ENCODE measurements at places on chromosomes 12 and 14. TPM values are rescaled to one million over a fixed set of nuclear protein-coding genes. Genes with fewer than 3 reads are reported as not detected.
A peak's percentile ranks its signal among the peaks of the same experiment; 100 is the strongest.

DNA sequence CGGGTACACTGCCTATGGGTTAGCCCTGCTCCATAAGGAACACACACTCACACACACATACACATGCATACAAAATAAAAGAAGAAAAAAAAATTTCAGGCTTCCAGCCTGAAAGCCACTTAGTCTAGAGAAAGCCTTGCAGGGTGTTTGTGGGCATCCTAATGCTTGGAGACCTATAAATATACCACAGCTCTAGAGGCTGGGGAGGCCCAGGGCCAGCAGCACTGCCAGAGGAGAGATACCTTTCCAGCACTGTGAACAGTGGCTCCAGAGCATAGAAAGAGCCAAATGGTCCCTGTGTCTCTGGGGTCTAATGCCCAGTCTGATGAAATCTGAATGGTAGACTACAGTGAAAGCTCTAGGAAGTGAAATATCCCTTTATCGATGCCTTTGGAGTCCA is 12.9 kb downstream of the FAM161B start:
- no peak overlapping the region for H3K27ac ChIP-seq
- H3K27me3 ChIP-seq: no peaks in the 10 kb centered on the region
- no peak overlapping the region for H3K4me3 ChIP-seq
- H3K36me3 ChIP-seq: peaks cover 12% of the 10 kb centered on the region

GRCh38 chr12:11861155-11861863 is 209.4 kb upstream of the BCL2L14 start:
- no peak overlapping the region for H3K27ac ChIP-seq
- no peaks in the 10 kb centered on the region for H3K27me3 ChIP-seq
- peaks cover 3% of the 10 kb centered on the region for H3K4me1 ChIP-seq
- DNase-seq: no peak

DNA sequence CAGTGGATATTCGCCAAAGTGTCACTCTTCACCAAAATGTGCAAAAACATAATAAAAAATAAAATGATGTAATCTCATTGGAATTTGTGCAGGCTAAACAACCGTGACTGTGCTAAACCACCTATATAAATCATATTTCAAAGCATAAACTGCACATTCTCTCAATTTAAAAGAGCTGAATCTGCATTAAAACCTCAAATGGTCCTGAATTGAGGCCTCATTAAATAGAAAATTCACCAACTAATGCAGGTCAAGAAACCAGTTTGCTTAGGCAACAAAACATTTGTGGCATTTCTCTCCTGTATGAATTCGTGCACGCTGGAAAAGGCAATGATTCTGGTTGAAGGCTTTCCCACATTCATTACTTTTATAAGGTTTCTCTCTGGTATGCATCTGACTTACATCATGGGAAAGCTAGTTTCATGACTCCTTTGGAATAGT is 80.1 kb upstream of the IFNG-AS1 start:
- H3K27me3 ChIP-seq: peaks cover 2% of the 10 kb centered on the region
- H3K36me3 ChIP-seq: no peaks in the 10 kb centered on the region
- H3K4me3 ChIP-seq: no peak overlapping the region
- H3K27ac ChIP-seq: no peak overlapping the region
- no peak for DNase-seq

GRCh38 chr12:51593021-51593420 is 2.0 kb downstream of the SCN8A start:
- H3K27me3 ChIP-seq: peaks cover 53% of the 10 kb centered on the region
- no peaks in the 10 kb centered on the region for H3K36me3 ChIP-seq
- H3K27ac ChIP-seq: no peak overlapping the region
- no peak for DNase-seq
- H3K4me3 ChIP-seq: no peak overlapping the region

GRCh38 chr14:104041430-104042104 is 43.9 kb upstream of the ASPG start:
- DNase-seq: no peak
- H3K4me3 ChIP-seq: no peak overlapping the region
- H3K27me3 ChIP-seq: peaks cover 16% of the 10 kb centered on the region
- no peaks in the 10 kb centered on the region for H3K4me1 ChIP-seq
- H3K27ac ChIP-seq: no peak overlapping the region

DNA sequence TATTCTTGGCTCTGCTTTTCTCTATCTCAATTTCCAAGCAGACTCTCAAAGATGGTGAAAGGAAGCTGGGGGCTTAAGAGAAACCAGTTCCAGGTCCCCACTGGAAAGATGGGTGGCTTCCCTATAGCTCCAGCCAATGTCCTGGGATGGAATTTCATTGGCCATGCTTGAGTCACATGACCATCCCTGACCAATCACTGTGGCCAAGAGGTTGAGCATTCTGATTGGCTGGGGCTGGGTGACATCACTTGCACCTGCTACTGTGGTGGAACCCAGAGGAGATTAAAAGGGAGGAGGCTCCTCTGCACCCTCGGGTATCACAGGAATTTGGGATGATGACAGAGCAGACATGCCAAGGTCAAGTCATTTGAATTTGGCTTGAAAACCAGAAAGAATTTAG is 436.5 kb downstream of the TMEM132D start:
- H3K27me3 ChIP-seq: no peaks in the 10 kb centered on the region
- no peak for DNase-seq
- H3K4me3 ChIP-seq: no peak overlapping the region
- H3K36me3 ChIP-seq: no peaks in the 10 kb centered on the region

- no peaks in the 10 kb centered on the region for H3K36me3 ChIP-seq
- no peak overlapping the region for H3K4me3 ChIP-seq
- peaks cover 9% of the 10 kb centered on the region for H3K4me1 ChIP-seq
- no peaks in the 10 kb centered on the region for H3K27me3 ChIP-seq
Observed at GRCh38 chr12:57450057-57450456, 5.0 kb upstream of the INHBE start.

GRCh38 chr12:117580015-117580717 is 218.7 kb upstream of the NOS1 start:
- no peaks in the 10 kb centered on the region for H3K4me1 ChIP-seq
- no peak overlapping the region for H3K27ac ChIP-seq
- no peaks in the 10 kb centered on the region for H3K36me3 ChIP-seq
- no peak overlapping the region for H3K4me3 ChIP-seq
- DNase-seq: no peak

DNA sequence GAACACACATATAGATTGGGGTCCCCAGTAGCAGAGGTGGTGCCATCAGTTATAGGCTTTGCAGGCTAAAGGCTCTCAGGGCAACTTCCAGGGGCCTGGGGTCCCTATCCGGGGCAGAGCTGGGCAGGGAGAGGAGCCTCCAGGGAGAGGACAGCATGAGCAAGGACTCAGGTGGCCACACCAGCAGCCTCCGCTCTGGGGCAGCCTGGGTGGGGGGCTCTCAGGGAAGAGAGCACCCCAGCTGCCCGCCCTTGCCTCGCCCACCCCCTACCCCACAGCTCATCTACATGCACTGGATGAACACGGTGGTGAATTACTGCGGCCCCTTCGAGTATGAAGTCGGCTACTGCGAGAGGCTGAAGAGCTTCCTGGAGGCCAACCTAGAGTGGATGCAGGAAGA is 14.0 kb downstream of the PLBD2 start:
- no peak for DNase-seq
- peaks cover 12% of the 10 kb centered on the region for H3K36me3 ChIP-seq

GPR135 gene
- total RNA-seq: 2.4 TPM

DNA sequence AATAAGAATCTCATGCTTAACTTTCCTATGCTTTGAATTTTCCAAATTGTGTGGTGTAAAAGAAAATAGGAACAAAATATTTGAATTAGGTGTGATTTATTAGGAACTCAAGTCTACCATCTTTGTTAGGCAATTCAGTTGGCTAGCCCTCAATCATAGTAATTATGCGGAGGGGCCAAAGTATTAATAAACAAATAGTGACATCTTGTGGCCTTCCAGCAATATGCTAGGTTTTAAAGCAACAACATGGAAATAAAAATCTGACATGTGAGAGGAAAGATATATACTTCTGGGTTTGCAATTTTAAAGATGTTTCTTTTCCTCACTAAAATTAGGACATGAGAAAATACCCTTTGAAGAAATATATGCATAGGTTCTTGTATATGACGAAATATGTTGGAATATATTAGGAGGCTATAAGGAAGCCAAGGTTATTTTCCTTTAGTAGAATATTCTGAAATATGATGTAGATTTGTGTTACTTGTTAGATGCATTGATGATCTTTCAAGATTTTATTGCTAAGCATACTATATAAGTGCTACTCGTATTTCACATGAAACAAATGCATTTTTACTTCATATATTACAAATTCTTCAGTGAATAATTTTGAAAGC is 200.4 kb downstream of the PTPRO start:
- no peak for DNase-seq
- H3K36me3 ChIP-seq: no peaks in the 10 kb centered on the region
- peaks cover 35% of the 10 kb centered on the region for H3K27me3 ChIP-seq
- H3K4me3 ChIP-seq: no peak overlapping the region

GRCh38 chr14:97380539-97380941 is 583.4 kb downstream of the VRK1 start:
- H3K27me3 ChIP-seq: peaks cover 28% of the 10 kb centered on the region
- no peak for DNase-seq
- no peak overlapping the region for H3K4me3 ChIP-seq
- H3K27ac ChIP-seq: no peak overlapping the region
- peaks cover 49% of the 10 kb centered on the region for H3K4me1 ChIP-seq

OTOGL gene
- total RNA-seq: not detected

GABARAPL1 gene
- total RNA-seq: 56.2 TPM

DNA sequence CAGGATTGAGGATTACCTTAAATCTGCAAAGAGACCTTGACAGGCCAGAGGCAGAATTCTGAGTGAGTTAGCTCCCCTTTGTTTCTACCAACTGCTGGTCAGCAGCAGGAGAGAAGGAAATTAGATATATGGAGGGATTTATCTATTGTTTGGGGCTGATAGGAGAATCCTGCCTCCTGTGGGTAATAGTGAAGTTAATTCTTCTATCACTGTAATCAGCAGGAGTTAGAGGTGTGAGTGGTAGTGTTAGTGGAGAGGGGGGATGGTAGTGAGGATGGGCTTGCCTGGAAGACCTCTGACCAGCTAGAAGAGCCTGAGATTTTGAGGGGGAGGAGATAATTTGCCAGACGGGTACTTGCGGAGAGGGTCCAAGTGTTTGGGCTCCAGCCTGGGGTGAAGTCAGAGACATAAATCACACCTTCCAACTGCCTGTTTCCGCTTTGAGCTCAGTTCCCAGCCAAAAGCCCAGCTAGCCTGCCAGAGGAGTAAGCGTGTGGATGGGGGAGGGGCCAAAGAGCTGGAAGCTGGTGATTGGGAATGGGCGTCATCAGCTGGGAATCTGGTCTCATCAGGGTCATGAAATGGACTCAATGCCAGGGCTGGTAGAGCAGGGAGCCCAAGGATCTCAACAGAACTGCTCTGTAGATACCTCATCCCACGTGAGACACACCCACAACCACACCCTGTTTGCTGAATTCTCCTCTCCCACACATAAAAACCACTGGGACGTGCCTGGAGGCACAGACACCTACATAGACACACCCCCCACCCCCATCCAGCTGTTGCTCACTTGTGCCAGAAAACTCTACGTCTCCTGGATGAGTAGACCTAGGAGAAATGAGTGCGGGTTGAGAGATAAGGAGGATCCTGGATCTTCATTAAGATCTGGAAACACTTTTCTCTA is 13.1 kb upstream of the ITGA5 start:
- peaks cover 1% of the 10 kb centered on the region for H3K36me3 ChIP-seq
- peaks cover 38% of the 10 kb centered on the region for H3K4me1 ChIP-seq
- H3K27me3 ChIP-seq: peaks cover 8% of the 10 kb centered on the region
- peak; percentile 32 for DNase-seq
- H3K27ac ChIP-seq: peak overlapping the region; percentile 57
- peak overlapping the region; percentile 66 for H3K4me3 ChIP-seq

LEMD3 gene
- 49.6 TPM for total RNA-seq

- H3K27ac ChIP-seq: no peak overlapping the region
- H3K4me3 ChIP-seq: no peak overlapping the region
- DNase-seq: no peak
- no peaks in the 10 kb centered on the region for H3K36me3 ChIP-seq
- H3K4me1 ChIP-seq: peaks cover 8% of the 10 kb centered on the region
Observed at GRCh38 chr14:73428353-73428824, 30.0 kb downstream of the NUMB start.

DNA sequence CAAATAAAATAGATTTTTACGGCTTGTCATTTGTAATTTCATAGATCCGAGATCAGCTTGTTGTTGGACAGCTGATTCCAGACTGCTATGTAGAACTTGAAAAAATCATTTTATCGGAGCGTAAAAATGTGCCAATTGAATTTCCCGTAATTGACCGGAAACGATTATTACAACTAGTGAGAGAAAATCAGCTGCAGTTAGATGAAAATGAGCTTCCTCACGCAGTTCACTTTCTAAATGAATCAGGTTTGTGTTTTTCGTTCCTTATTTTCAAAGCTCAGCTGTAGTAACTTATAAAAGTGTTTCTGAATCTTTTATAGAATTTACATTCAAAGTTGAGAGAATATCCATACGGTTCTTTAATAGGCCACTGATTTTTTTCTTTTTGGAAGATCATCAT is 89.1 kb downstream of the LRRK2 start:
- no peak overlapping the region for H3K27ac ChIP-seq
- no peaks in the 10 kb centered on the region for H3K36me3 ChIP-seq
- H3K4me3 ChIP-seq: no peak overlapping the region
- DNase-seq: no peak
